GM10248 (cell line): ENCODE measurements at places on chromosomes 1 and 21.

DNA sequence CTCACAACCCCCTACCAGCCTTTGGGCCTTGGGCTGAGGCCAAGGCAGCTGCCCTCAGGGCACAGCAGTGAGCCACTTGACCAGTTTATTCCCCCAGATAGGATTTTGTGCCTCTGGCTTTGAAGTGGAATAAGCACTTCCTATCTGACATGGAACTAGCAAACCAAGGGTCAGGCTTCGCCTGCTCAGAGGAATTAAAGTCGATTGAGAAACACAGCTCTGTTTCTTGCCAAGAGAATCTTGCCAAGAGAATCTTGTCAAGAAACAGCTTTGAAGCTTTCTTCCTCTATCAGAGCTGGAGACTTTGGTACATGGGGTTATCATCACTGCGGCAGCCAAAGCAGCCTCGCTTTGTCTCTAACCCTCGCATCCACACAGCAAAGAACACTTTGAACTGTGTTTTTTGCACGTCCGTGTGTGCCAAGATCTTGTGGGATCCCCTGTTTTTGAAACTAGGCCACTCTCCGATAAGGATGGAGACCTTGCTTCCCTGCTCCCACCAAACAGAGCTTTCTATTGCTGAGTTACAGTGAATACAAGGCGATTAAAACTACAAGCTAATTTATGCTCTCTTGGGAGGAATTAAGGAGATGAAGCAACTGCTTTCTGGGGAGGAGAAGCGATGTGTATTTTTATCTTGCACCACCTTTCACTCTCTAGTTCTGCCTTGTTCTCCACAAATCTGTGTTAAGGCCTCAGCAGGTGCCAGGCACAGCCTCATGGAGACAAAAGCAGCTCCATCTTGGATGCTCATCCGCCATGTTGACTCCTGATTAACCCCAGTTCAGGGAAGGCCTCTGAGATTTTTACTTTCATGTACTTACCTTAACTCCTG, 67.3 kb downstream of the RHOU start:
- no peak for DNase-seq

- no peak for DNase-seq
Measured at GRCh38 chr1:205543351-205544301, 39.2 kb downstream of the CDK18 start.

- DNase-seq: no peak
Measured at GRCh38 chr1:198205016-198205684, 48.4 kb downstream of the NEK7 start.

- no peak for DNase-seq
Measured at GRCh38 chr1:216686860-216687766, 36.1 kb downstream of the ESRRG start.

DNA sequence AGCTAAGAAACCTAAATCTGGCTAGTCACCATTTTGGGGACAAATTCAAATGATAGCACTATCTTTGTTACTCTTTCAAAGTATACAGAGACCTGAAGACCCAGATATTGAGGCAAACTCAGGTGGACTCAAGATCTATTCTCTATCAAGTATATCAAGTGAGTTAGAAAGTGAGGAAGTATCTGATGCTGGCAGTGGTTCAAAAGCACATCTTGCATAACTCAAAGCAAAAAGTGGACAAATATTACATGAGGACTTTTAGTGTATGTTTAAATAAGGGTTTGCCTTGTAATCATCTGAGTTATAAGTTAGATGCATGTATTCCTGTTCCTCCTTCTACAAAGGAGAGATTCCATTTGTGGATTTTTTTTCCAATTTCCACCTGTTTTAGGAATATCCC, 338.4 kb downstream of the DISC1 start:
- no peak for DNase-seq

GRCh38 chr1:218346391-218347204, 1.5 kb downstream of the TGFB2 start:
- DNase-seq: peak; percentile 25

DNA sequence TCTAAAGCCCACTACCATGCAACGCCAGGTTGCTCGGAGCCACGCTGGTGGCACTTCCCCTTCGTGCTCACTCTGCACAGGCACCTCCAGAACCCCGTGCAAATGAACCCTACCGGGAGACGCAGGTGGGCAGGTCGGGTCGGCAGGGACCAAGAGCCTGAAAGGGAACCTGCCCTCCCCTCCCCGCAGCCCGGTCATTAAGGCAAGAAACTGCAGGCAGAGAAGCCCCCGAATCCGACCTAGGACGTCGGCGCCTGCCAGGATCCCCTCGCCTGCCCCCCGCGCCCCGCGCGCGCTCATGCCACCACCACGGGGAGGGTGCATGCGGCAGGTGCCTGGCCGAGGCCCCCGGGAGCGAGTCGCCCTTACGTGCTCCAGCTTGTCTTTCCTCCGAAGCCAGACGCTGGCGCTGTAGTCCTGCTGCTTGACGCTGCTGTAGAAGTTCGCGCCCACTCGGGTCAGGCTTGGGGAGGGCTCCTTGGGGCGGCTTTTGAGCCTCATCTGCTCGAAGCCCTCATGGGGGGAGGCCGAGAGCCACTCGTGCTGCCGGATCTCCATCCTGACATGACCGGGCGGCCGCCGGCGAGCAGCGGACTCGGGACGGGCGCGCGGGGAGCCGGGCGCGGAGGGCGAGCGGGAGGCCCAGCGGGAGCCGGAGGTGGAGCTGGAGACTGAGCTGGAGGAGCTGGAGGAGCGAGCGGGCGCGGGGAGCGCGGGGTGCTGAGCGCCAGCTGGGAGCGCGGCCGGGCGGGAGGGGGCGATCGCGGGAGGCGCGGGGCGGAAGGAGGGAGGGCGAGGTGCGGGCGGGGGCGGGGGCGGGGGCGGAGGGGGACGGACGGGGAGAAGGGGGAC, 552 bp downstream of the PLD5 start:
- DNase-seq: peak; percentile 17

DNA sequence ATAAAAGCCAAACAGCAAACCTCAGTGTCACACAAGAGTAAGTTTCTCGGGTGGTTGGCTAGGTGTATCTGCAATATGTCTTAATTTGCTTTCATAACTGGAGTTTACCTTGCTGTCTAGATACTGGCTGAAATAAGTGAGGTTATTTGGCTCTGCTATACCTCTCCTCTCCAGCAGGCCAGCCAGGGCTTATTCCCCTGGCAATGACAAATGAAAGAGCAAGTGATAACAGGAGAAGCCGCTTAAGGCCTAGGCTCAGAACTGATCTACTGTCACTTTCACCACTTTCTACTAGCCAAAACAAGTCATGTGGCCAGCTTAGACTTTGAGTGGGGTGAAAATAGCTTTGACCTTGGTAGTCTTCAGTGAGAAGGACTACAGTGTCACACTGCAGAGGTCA, 4.8 kb upstream of the RPE65 start:
- no peak for DNase-seq

DNA sequence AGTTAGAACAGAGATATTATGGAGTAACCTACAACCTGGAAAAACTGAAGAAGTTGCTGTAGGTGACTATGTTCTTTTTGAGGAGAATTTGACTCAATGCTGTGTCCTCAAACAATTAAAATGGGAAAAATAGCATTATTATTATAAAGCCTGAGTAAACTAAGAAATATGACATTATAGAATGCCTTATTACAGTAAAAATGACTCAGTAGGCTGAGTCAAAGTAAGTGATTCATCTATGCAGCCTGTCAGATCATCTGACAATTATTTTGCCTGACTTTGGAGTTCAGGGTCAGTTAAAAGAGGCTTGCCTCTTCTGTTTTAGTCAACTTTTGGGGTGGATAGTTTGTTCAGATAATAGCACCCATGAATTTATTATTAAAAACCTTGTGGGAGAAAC, 150.8 kb upstream of the PTGFR start:
- DNase-seq: no peak

GRCh38 chr1:32765570-32766327, 51.4 kb downstream of the YARS1 start:
- no peak for DNase-seq

DNA sequence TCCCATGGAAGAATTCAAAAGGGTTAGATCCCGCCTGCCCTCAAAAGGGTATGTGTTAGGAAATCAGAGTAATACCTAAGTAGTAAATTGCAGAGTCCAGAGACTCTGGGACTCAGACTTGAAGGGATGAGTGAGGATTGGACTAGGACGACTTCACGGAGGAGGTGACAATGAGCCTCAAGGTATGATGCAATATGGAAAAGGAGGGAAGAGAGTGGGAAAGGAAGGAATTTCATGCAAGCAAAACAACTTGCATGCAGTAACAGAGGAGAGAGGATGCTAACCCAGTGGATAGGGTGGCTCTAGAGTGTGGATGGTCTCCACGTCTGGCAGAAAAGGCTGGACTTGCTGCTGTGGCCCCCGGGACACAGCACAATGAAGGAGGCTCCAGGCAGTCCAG, 4.8 kb downstream of the CAPN2 start:
- DNase-seq: no peak

DNA sequence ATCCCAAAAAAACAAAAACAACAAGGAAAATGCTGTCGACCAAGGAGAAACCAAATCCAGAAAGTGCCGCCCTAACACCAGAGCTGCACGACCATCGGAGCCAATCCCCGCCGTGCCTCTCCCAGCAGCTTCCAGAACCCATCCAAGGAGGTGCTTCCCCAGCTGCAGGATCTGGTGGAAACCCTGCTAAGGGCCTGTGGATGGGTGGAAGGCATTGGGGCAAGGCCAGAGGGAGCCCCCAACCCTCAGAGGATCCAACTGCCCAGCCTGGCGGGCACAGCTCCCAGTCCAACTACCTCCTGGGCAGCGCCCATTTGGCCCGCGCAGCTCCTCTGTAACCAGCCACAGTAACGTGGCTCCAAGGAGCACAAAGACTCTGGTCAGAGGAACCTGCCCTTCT, 81.6 kb downstream of the NPHP4 start:
- no peak for DNase-seq

DNA sequence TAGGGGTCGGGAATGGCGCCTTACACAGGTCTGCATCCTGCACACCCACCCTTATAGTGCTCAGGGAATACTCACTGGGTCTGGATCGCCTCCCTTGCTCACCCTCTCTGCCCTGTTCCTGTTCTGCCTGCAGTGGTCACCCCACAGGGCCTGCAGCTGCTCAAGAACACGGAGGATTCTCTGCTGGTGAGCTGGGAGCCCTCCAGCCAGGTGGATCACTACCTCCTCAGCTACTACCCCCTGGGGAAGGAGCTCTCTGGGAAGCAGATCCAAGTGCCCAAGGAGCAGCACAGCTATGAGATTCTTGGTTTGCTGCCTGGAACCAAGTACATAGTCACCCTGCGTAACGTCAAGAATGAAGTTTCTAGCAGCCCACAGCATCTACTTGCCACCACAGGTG, 12.4 kb downstream of the TNN start:
- no peak for DNase-seq

DNA sequence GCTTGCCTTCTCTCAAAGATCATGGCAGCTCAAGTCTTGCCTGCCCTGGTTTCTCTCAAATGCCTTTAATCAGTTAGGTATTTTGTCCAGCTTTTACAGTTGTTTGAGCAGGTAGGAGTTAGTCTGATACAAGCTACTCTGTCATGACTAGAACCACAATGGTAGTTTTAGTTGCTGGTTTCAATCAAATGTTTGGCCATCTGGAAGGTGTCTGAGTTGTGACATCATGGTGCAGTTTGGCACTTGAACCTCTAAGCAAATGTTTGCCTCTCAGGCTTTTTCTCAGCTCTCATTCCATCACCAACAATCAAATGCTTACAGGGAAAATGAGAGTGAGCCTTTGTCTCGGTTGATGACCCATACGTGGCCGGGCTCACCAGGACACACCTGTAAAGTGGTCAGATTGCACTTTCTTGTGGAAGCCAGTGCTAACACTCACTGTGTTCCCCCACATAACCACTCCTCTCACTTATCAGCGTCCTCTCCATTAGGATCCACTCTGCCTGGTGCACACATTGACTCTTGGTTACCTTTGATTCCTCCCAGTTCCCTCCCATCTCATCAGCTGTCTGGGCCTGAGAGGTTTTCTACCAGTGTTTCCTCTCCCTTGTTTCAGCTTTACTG, 67.5 kb downstream of the CCDC185 start:
- DNase-seq: no peak

- DNase-seq: no peak
Measured at GRCh38 chr1:17011092-17011438, 663 bp downstream of the ATP13A2 start.

DNA sequence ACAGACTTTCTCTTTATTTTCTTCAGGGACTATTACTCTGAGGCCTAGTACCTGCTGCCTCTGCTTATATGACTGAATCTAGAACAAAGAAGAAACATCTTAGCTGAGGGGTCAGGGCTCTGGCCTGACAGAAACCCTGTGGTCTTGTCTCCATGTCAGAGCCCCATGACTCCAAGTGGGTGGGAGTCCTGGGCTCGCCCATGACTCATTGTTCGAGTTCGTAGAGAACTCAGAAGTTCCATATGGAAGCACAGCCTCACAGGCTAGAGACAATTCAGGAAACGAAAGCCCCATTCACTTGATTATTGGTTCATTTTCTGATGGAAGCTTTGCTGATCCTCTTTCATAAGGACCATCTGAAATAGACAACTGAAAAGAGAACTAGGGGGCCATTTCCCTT, 73.2 kb downstream of the CD58 start:
- DNase-seq: no peak
